ENCODE measurements at places on chromosomes 3 and 15.
A peak's percentile ranks its signal among the peaks of the same experiment; 100 is the strongest.

GRCh38 chr15:89928421-89928820, 15.7 kb upstream of the ARPIN start:
- DNase-seq, result no peak

DNA sequence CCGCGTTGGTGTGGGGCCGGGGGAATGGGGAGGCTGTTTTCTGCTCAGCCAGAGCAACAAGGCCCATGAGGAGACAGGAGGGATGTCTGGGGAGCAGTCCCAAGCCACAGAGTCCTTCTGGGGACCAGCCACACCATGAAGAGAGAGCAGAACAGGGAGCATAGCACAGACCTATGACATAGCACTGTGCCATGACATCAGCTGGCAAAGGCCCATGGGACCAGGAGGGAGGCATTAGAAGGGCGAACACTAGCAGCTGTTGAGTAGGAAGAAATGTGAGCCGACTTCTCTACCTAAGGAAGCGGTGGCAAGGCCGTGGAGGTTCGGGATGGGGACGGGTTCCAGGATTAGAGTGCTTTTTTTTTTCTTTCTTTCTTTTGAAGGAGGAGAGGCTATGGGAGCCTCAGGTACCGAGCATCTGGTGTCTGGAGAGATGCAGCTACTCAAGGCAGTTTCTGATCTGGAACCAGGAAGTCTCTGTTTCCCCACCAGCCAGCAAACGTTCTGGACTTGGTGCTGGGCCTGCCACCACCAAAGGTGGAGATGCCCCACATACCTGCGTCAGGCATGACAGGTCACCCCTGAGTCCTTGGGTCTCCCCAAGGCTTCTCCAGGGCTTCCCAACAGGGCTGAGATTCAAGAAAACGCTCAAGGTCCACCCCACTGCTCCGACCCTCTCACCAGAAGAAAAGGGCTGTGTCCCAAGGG, 77.3 kb upstream of the CGNL1 start:
- DNase-seq, result no peak

GRCh38 chr3:184485241-184485640, 76.3 kb upstream of the EPHB3 start:
- no peak for DNase-seq

DNA sequence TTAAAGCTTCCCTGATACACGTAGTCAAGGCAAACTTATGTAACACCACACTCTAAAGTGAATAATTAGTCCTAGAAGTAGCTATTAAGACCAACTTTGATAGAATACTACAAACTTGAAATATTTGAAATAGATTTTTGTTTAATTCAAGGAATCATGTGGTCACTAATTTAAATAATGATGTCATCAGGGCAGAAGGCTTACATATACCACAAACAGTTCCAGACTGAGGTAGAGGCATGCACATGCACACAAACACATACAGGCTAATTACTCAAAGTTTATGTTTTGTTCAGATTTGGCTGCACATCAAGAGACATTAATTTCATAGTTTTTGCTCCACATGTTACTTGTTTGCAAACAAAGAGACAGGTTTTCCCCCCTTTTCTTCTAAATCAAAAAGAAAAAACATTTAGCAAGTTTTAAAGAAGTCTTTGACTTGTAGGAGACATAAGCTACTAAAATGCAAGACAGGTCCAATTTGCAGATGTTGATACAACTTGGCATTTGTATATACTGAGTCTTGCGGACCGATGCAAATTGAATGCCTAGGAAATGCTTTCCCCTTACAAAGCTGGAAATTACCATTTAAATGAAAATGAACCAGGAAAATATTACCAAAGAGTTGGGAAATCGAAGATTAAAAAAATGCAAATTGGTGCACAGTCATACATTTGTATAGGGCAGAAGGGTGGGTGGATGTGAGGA, 594.8 kb downstream of the MAGI1 start:
- no peak for DNase-seq

- no peak for DNase-seq
Measured at GRCh38 chr3:172189987-172190603, 150.7 kb downstream of the FNDC3B start.

DNA sequence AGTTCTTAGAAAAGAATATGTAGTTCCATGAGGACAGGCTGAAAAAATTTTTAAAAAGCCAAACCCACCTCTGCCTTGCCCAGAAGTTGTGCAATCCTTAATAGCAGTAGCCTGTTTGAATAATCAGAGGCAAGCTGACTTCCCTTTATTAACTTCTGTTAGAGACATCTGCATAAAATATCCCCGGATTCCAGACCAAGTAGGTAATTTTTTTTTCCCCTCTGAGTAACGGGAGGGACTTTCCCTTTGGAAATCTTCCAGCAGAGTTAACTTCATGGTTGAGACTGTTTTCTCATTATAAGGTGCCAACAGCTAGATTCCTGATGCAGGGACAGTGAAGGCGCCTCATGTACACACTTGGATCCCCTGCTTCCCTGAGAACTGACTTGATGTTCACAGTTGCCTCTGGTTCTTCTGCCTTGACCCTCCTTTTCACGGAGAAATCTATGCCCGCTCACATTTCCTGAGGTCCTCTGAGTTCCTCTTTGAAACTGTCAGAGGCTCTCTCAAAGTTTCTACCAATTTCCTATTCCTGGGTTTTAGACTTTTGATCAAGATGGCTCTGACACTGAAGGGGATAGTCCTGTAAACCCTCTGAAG, 227.6 kb upstream of the BHLHE40 start:
- no peak for DNase-seq

DNA sequence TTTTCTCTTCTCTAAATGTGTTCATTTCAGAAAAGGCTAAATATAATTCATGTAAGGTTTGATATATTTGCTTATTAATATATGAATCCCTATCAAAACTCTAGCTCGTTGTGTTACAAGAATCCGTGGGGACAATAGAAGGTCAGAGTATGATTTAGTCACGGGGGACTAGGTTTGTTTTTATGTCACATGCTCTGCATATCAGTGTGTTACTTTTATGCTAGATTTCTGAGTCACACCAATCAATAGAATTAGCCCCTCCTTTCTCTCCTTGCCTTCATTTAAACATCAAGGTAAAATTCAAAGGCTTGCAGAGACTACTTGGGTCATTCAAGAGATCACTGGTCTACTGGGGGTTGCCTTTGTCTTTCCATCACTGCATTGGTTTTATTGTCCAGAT, 636.1 kb downstream of the NR2F2 start:
- DNase-seq, result no peak

DNA sequence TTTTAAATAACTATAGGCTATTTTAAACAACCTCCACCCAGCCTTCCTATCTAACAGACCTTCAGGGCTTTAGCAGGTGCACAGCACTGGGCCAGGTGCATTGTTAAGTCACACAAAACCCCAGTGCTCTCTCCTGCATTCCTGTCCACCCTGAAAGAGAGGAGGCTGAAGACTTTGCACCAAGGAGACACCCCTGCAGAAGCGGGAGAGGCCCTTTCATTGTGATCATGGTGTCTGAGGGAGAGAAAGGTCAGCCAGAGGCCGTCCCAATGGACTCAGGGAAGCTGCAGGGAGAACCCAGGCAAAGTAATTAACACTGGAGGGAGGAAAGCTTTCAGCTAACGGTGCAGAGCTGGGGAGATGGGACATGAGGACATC, 5.2 kb downstream of the LRIG1 start:
- no peak for DNase-seq

- DNase-seq, result no peak
Measured at GRCh38 chr15:43187544-43188155, 2.4 kb downstream of the CCNDBP1 start.

- DNase-seq, result no peak
Measured at GRCh38 chr3:71545330-71545729, 38.2 kb downstream of the FOXP1 start.

- DNase-seq, result no peak
Measured at GRCh38 chr3:67529337-67529736, 125.1 kb downstream of the SUCLG2 start.

DNA sequence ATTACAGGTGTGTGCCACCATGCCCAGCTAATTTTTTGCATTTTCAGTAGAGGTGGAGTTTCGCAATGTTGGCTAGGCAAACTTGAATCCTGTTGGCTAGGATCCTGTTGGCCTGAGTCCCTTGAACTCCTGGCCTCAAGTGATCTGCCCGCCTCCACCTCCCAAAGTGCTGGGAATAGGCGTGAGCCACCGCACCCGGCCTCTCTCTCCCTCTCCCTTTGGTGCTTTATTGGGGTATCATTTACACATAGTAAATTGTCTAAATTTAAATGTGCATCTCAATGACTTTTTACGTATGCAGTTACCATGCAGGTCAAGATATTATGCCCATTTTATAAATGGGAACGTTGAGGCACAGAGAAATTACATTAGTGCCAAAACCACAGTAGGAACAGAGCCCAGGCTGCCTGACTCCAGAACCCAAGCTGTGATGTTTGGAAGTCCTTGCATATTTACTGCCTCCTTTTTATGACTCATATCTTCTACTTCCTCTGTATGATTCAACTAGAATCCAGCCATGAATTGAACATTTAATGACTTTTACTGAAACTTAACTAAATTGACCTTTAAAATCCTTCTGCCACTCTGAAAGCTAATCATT, 34.0 kb upstream of the RPP14 start:
- DNase-seq, result no peak

GRCh38 chr15:78021761-78022160, 55.8 kb downstream of the TBC1D2B start:
- DNase-seq, result no peak

DNA sequence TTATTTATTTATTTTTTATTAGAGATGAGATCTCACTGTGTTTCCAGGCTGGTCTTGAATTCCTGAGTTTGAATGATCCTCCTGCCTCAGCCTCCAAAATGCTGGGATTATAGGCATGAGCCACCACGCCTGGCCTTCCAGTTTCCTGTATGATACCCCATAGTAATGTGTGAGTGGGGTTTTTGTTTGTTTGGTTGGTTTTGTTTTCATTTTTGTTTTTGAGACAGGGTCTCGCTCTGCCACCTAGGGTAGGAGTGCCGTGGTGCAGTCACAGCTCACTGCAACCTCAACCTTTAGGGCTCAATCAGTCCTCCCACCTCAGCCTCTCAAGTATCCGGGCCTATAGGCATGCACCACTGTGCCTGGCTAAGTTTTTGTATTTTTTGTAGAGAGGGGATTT, 30.9 kb downstream of the GOLM2 start:
- DNase-seq, result peak; percentile 47

DNA sequence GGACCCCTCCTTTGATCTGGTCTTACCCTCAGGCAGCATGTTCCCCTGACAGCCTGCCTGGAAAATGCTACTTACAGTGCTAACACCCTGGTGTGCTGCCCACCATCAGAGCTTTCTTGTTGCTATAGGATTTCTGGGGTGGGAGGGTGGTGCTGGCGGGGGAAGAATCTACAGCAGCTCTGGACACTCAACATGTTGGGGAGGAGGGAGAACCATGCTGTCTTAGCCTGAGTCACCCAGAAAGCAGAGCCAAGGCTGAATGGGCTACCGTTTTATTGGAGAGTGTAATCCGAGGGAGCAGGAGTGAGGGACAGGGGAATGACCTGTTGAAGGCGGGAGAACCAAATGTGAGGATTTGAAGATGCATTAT, 45.6 kb downstream of the MFSD1 start:
- DNase-seq, result no peak

DNA sequence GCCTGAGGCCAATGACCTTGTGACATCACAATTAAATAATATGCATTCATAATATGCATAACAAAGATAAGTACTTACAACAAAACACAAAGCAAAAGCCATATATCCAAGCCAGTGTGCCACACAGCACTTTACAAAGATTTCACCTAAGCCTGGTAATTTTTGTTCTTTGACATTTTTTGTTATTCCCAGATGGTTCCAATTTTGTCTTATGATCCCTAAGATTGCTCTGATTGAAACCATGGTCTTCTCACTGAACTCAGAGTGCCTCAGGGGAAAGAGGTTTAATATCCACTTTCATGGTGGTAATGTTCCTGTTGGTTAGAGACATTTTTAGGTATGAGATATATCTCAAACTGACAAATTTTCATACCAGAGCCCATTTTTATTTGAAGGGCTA, 29.1 kb downstream of the RETNLB start:
- DNase-seq, result no peak

- no peak for DNase-seq
Measured at GRCh38 chr3:131962982-131963381, 71.8 kb downstream of the CPNE4 start.

- DNase-seq, result no peak
Measured at GRCh38 chr3:16359331-16359730, 94.3 kb downstream of the OXNAD1 start.

- DNase-seq, result no peak
Measured at GRCh38 chr15:74109713-74110112, 20.7 kb upstream of the ISLR2 start.

- DNase-seq, result no peak
Measured at GRCh38 chr3:120634539-120634938, 38.4 kb downstream of the NDUFB4 start.

DNA sequence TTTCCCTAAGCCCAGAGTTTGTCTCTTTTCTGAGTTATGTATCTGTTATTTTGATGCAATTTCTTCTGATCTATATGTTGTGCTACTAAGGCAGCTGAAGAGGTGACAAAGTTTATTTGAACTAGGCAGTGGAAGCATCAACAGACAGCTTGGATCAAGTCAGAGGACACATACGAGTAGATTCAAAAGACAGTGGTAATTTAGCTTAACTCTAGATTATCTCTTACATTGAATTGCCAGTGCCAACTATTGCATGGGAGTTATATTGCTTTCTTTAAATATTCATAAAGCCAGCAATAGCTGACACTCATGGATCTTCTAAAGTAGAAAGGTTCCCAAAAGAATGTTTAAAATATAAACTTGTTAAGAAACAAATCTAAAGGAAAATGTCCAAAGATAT, 37.3 kb upstream of the CCDC66 start:
- DNase-seq, result no peak

GRCh38 chr3:103532986-103533385, 1098.2 kb downstream of the ZPLD1 start:
- no peak for DNase-seq

DNA sequence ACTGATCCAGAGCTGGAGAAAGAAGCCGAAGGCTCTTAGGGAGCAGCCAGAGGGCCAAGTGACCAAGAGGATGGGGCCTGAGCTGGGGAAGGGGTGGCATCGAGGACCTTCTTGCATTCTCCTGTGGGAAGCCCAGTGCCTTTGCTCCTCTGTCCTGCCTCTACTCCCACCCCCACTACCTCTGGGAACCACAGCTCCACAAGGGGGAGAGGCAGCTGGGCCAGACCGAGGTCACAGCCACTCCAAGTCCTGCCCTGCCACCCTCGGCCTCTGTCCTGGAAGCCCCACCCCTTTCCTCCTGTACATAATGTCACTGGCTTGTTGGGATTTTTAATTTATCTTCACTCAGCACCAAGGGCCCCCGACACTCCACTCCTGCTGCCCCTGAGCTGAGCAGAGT, 9.5 kb downstream of the CHRD start:
- DNase-seq, result no peak

GRCh38 chr3:176375519-176375918, 821.8 kb downstream of the TBL1XR1 start:
- no peak for DNase-seq

- DNase-seq, result no peak
Measured at GRCh38 chr3:149199474-149199873, 22.2 kb downstream of the CP start.

- DNase-seq, result no peak
Measured at GRCh38 chr15:88341006-88341405, 84.5 kb upstream of the NTRK3 start.

- DNase-seq, result no peak
Measured at GRCh38 chr3:170277833-170278580, 55.8 kb downstream of the PRKCI start.

- peak; percentile 78 for DNase-seq
Measured at GRCh38 chr15:76181705-76182107, 121.9 kb downstream of the TMEM266 start.

GRCh38 chr15:48406266-48406891, 75.2 kb downstream of the DUT start:
- no peak for DNase-seq

- DNase-seq, result no peak
Measured at GRCh38 chr3:18723206-18723810, 298.2 kb upstream of the SATB1 start.
